Activated CD4-positive, alpha-beta T cell treated with anti-CD3 and anti-CD28 coated beads for 24 hours (primary cell): ENCODE measurements at places on chromosomes 1 and 21.

DNA sequence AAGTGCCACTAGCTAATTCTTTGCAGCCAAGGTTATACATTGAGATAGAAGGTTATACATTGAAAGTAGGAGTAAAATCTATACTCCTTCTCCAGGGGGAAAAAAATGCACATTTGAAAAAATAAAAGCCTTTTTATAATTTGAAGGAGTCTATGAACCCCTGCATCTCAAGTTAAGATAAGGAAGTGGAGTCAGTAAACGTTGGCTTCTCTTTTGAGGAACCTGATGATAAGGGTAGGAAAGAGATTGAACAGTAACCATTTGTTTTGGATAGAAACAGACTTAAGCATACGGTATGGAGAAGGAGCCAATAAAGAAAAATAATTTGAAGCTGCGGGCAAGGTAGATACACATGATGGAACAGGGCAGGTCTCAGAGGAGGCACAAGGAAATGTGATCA, 64.1 kb downstream of the RPAP2 start:
- no peak for DNase-seq

- no peak for DNase-seq
Measured at GRCh38 chr1:230076121-230076520, 9.1 kb downstream of the GALNT2 start.

DNA sequence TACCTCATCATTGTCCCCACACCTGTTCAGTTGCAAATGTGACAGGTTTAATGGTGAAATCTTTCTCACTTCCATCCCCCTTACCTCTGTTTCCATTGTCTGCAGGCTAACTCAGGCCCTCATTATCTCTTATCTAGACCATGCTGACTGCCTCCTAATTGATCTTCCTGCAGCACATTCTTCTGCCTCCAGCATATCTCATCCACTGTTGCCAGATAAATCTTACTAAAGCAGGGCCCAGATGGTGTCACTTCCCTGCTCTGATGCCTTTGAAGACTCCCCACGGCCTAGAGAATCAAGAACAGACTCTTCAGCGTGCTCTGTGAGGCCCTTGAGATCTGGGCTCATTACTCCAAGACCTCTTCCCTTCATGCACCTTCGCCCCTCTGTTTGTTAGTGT, 230.1 kb downstream of the DUSP10 start:
- DNase-seq: no peak

GRCh38 chr21:46171996-46172862, 12.0 kb downstream of the SPATC1L start:
- no peak for DNase-seq

DNA sequence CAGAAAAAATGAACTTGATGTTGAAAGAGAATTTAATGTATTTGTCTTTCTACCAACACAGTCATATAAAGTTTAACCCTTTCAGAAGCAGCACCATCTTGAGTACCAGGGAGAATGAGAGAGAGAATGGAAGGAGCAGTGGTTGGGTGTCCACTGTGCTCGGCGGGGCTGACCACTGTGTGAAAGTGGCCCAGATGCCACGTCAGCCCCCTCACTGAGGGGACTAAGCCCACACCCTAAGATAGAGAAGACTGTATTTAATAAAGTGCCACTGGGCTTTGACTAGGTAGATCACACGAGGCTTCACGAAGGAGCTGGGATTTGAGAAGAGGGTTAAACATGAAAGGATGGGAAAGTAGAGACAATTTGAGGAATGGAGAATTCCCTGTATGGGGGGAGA, 31.2 kb downstream of the BATF3 start:
- no peak for DNase-seq

GRCh38 chr1:246533371-246533905, 26.4 kb upstream of the SMYD3 start:
- no peak for DNase-seq

DNA sequence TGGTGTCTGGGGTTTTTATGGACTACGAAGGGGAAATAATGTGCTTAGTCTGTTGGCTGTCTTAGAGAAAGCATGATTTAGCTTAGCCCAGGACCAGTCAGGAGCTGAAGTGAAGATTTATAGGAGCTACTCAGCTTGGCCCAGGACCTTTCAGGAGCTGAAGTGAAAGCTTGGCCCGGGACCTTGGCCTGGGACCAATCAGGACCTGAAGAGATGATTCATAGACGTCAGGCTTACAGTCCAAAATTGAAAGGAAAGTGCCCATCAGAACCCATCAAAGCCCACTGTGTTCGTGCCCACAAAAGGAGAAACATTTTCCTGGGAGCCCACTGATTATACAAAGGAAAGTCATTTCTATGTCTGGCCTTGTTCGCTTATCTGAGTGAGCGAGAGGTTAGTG, 35.6 kb downstream of the MSTO1 start:
- DNase-seq: no peak

DNA sequence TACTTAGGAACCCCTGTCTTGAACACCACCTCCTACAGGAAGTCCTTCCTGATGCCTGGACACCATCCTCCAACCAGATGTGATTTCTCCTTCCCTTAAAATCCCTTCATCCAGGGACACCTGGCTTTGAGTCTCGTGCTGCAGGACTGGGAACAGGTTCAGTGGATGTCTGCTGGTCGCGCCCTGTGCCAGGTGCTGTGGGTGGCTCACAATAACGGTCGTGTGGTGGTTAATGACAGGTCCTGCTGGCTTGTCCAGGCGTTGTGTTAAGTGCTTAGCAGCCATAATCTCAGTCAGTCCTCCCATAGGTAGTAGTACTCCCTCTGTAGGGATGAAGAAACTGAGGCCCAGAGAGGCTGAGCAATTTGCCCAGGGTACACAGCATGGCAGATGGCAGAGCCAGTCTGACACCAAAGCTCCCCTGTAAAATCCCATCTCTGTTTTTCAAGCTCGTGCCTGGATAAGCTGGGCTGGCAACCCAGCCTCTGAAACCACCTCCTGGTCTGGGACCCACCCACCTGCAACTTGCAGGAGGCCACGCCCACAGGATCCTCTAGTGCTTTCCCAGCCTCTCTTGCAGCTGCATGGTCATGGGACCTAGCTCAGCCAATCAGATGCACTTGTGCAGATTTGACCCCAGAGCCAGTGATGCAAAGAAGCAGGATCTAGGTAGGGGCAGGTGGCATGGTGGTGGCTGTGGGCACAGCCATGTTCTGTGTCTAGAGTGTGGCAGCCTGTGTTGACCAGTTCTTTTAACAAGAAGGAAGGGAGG, 106.0 kb upstream of the IFFO2 start:
- DNase-seq: no peak

DNA sequence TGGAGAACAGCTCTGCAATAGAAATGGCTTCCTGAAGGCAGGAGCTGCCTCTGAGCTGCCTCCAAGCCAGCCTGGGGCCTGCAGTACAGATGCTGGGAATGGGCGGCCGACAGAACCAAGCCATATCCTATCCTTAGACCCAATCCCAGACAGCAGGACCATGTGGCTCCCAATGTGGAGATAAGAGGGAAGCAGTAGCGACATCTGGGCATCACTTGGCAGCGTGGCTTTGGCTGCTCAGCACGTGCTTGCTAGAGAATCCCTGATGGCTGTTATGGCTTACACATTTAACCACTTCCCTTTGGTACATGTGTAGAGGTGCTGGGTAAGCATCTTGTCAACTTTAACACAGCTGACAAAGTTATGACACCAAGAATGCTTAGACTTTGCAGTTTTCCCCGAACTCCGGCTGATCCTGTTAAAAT, 87.7 kb downstream of the MAN1C1 start:
- no peak for DNase-seq

DNA sequence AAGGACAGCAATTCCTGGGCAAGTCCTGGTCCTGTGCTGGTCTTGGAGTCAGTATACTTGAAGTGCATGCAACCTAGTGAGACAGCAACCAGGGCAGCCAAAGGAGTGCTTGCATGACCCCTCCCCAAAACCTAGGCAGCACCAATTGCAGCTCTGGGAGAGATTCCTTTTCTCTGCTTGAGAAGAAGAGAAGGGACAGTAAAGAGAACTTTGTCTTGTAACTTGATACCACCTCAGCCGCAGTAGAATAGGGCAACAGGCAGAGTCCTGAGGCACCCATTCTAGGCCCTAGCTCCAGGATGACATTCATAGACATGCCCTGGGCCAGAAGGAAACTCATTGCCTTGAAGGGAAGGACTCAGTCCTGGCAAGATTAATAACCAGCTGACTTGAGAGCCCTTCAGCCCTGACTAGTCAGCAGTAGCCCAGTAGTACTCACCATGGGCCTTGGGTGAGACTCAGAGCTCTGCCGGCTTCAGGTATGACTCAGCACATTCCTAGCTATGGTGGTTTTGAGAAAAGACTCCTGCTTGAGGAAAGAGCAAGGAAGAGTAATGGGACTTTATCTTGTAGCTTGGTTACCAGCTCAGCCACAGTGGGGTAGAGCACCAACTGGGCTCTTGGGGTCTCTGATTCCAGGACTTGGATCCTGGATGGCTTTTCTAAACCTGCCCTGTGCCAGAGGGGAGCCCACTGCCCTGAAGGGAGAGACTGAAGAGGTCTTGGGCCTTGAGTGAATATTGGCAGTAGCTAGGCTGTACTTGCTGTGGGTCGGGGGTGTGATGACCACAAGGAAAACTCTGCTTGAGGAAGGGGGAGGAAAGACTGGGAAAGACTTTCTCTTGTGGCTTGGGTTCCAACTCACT, 51.7 kb upstream of the ACADM start:
- DNase-seq: no peak

- no peak for DNase-seq
Measured at GRCh38 chr1:174795806-174796205, 203.9 kb upstream of the CACYBP start.

DNA sequence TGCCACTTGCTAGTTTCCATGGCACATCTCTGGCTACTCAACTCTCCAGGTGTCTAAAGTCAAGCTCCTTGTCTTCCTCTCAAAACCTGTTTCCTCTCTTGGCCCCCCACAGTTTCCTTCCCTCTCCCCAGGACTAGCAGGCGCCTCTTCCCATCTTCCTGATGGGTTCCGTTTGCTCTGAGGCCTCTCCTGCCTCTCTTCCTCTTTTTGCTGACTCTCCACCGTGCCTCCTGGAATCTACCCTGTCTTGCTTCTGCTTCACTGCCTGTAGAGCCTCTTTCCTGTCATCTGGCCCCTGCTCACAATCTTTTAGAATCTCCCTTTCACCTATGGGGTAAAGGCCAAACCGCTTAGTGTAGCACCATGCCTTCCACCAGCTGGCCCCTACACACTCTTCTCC, 21.8 kb upstream of the LHX4 start:
- no peak for DNase-seq

DNA sequence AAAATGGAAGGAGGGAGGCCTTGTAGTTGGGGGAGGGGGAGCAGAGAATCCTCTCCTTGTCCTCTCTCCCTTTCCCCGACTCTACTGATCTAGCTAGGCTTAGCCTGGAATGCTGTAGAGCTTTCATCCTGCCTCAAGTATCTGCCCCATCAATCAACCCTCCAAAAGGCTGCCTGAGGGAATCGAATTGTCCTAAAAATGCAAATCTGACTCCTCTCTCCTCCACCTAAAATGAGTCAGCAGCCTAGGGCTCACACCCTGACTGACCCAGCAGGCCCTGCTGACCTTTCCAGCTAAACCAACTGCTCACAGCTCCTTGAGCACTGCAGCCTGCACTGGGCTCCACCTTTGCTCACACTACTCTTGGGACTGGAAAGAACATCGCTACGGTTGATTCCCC, 2.8 kb downstream of the HPDL start:
- DNase-seq: no peak

DNA sequence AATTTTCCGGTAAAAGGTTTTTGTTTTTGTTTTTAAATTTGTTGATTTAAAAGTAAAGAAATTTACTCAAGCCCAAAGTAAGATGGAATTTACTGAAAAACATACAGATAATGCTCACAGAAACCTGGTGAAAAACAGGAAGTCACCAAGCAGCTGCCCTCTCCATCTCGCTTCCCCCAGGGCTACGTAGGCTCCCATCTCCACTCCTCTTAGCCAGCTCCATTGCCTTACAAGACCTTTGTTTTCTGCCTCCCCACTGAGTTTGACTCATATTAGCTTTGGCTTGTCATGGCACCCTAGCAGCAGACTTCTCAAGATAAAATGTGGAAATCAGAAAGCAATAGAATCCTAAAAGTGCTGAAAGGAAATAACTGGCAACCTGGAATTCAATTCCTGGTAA, 57.9 kb downstream of the PHTF1 start:
- DNase-seq: no peak

GRCh38 chr21:21019681-21020080, 21.5 kb downstream of the NCAM2 start:
- DNase-seq: no peak

DNA sequence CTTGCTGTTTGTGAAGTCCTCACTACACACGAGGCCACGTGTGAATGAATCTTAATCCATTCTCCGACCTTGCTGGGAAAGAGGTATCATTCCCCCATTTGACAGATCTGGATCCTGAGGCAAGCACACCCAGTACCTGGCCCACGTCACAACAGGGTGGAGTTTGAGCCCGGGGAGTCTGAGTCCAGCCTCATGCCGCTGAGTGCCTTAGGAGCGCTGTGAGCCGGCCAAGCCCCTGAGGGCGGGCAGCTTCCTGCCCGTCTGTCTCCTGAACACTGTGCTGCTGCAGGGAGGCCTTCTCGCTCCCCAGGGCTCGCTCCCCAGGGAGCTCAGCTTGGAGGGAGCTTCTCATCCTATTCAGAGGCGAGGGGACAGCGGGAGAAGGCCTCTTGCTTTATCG, 29.7 kb downstream of the SLC45A1 start:
- no peak for DNase-seq

DNA sequence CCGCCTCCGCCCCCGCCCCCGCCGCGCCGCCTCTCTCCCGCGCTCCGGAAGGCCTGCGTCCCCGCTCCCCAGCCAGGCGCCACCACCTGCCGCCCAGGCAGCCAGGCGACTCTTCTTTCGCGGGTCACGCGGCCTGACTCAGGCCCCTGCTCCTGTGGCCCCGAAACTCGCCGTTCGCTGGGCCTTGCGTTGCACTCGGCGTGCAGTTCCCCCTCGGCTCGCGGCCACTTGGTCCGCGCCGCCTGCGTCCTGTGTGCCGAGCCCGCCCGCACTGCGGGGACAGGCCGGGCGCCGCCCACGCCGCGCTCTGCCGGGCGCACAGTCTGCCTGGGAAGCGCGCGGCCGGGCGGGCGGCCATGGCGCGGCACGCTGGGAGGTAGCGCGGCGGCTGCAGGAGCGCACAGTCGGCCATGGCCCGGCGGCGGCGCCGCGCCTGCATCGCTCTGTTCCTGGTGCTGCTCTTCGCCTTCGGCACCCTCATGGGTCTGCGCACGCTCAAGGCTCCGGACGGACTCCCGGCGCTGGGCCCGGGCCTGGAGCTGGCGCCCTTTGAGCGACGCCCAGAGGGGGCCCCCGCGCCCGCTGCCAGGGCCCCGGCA, at the start of gene MANEAL:
Gene MANEAL (plus strand): TSS at position 75 of the 599 bp plus-strand sequence. CDS start 336 bp downstream, at position 411.
- DNase-seq: no peak

GRCh38 chr21:31143036-31143435, 104.8 kb upstream of the KRTAP19-8 start:
- DNase-seq: no peak

DNA sequence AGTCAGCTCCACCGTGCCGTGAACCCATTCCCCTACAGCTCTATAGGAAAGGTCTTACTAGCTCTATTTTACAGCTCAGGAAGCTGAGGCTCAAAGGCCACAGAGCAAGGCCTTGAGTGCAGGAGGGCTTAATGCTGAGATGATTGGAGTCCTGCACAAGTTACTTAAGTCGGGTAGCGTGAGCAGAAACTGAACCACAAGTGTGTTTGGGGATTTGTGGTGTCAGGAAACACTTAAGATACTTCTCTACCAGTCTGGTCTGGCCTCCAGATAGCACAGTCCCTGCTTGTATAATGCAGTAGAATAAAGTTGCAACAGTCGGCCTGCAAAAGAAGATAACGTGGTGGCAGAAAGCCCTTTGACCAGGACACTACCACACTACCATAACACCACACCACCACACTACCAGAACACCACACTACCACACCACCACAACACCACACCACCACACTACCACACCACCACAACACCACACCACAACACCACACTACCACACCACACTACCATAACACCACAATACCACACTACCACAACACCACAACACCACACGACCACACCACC, 118.1 kb downstream of the SPSB1 start:
- DNase-seq: no peak
